ENCODE measurements at places on chromosomes 2 and 18.

DNA sequence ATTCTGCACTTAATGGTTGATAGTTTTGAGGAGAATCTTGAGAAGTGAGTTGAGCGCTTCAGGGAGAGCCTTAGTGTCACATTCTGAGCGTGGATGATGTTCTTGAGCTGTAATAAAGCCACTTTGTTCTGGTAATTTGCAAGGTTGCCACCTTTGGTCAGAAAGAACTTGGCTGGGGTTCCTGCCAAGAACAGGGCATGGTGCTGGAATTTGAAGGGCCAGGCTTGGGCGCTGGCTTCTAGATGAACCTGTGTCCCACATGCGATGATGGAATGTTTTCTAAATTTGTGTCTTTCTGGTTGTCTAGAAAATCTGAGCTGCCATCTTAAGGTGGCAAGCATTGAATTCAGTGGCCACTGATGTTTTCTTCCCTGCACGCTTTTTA, 124.1 kb upstream of the EML6 start:
- no peak for DNase-seq

DNA sequence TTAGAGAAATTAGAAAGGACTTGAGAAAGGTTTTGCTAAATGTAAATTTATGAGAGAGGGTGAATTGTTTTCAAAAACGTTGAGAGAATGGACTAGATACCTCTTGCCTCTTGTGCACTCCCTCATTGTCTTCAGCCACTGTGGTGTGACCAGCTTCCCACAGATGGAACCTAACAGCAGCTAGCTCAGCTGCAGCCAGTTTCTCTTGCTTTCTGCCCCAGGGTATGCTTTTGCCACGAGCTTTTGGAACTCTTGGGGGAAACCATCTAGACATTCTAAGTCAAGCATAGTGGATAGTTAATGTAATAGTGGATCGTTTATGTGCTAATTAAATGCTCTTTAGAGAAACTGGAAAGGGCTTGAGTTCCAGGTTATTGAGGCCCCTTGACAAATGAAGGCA, 288.2 kb downstream of the CTNNA2 start:
- no peak for DNase-seq

- DNase-seq, result no peak
Observed at GRCh38 chr2:50719837-50720696, 311.9 kb downstream of the NRXN1 start.

GRCh38 chr2:221570321-221570935, 1.7 kb downstream of the EPHA4 start:
- DNase-seq, result no peak

- DNase-seq, result no peak
Observed at GRCh38 chr2:168997794-168998193, 33.3 kb downstream of the ABCB11 start.

DNA sequence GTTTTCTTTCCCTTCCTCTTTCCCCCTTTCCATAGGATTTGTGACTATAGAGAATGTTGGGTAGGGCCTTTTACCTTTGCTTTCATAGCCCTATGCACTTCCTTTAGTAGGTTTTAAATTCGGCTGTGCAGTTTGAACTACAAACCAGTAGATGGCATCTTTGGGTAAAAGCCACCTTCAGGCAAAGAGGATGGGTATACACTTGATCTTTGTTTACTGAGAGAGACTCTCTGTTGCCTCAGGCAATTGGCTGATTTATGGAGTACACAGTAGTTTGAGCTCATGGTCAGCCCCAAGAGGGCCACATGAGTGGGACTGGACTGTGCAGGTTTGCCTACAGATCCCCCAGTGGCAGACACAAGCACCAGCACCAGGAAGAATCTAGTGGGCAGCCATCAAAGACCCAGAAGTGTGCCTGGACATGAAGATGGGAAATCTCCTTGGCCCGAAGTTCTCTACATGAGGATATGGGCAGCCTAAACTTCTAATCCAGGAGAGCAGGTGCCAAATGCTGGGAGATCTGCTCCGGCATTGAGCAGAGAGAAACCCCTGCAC, 1304.3 kb upstream of the DDX18 start:
- no peak for DNase-seq

DNA sequence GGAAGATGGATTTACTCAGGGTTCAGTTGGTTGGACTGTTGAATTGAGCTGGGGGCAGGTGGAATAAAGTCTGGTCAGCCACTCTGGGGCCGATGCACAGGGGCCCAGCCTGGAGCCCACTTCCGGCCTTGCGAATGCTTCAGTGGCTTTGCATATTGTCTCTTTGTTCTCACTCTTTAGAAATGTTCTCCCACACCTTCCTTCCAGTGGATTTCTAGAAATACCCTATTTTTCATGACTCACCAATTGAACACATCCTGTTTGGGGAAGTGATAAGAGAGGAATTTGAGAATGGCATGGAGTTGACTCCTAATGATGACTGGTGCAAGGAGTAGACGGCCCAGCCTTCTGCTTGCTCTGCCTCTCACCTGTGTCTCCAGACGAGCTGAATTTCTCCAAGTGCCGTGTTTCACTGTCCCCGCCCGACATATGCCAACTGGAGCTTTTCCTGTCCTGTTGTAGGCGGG, 28.1 kb downstream of the ASAP2 start:
- no peak for DNase-seq

GRCh38 chr2:189608795-189609422, 28.3 kb upstream of the SLC40A1 start:
- no peak for DNase-seq

DNA sequence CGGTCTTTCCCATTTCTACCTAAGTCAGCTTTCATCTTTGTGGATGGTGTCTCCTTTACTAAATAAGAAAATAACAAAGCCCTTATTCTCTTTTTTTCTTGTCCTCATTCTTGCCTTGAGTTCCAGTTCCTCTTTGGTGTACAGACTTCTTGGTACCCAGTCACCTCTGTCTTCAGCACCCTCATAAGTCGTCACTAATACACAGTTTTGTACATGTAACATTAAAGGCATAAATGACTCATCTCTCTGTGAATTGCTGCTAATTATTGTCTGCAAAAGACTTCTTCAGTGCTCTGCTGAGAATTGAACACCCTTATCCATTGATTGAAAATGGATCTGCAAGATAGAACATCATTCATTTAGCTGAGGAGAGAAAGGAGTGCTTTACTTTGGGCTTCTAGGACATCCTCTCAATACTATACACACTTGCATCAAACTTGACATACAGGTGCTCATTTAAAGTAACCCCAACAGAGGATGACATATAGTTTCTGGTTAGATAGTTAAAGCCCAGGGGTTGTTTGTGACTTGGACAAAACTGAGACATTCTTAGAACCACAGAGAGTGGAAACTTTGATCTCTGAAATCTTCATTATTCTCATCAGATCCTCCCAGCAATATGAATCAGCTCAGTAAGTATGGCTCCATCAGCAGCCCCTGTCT, 97.0 kb downstream of the XRCC5 start:
- no peak for DNase-seq

- no peak for DNase-seq
Observed at GRCh38 chr2:3638456-3638810, 19.6 kb upstream of the ALLC start.

GRCh38 chr18:45212181-45213039, 402.9 kb upstream of the SLC14A2 start:
- DNase-seq, result peak; percentile 53

GRCh38 chr2:187442378-187442777, 5.7 kb downstream of the CALCRL start:
- DNase-seq, result no peak

GRCh38 chr18:39698436-39698835, 2132.8 kb upstream of the CELF4 start:
- no peak for DNase-seq

DNA sequence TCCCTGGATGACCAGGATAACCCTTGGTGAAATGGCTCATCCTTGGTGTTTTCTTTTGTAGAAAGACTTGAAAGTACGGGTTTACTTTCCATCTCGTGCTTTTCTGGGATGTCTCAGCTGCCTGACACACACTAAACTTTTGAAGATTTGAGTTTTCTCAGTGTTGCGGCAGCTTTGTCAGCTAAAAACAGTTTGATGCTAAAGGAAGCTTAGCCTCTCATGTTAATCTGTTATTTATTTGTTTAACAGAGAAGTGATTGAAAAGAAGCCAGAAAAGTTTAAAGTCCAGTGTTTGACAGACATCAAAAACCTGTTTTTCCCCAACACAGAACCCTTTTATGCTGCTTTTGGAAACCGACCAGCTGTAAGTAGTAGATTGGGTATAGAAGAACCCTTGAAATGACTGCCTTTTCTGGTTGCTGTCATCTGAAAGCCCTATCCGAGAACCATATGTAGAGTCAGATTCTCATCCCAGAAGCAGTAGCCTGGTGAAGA, 72.8 kb downstream of the LPIN1 start:
- DNase-seq, result no peak

DNA sequence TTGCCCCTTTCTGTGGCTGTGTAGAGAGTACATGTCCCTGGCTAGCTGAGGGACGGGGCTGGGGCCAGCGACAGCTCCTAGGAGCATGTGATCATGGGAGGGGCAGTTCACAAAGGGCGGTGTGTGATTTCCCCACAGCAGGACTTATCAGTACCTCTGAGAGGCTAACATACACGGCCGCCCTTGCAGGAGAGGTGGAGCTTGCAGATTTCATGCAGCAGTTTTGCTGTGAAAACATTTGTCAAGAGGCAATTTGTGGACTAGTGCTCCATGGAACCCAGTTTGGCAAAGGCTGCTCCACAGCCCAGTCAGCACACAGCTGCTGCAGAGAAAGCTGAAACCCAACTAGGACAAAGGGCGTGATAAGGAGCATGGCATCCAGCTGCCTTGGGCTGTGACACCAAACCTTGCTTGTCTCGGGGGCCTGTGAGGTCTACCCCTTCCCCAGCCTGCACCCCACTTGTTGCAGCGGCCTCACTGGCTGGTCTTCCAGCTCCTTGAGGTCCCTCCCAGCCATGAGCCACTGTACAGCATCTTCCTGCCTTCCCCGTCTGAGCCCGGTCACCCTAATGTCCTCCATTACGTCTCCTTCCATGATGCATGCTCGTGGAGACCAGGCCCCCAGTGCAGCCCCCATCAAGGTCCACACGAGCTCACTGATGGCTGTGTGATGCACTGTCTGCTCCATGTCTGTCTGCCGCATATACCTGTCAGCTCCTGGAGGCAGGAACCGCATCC, 121.4 kb upstream of the HDAC4 start:
- DNase-seq, result no peak

DNA sequence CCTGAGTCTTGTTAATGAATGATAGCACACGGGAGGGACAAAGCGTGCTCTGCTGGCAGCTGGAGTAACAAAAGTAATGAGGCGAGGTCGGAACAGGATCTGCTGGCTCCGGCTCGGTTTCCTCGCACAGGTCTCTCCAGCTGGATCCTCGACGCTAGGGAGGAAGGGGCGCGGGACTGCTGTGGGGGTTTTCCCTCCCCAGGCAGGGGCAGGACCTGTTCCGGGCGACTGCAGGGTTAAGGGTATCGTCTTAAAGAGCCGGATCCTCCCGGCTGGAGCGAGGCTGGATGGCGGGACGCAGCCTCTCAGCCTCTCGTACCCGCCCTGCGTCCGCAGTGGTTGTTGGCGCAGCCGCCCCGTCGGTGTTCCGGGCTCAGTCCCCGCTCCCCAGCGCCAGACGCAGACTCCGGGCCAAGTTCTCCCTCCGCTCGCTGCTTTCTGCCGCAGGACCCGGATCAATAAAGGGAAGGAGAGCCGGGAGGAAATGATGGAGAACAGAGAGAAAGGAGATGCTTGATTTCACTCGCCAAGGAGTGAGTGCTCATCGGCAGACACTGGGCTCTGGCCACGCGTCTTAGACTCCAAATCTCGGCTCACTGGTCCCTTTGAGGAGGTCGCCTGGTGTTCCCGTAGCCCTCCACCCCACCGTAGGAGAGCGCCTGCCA, 1.1 kb upstream of the LIPG start:
- DNase-seq, result no peak

DNA sequence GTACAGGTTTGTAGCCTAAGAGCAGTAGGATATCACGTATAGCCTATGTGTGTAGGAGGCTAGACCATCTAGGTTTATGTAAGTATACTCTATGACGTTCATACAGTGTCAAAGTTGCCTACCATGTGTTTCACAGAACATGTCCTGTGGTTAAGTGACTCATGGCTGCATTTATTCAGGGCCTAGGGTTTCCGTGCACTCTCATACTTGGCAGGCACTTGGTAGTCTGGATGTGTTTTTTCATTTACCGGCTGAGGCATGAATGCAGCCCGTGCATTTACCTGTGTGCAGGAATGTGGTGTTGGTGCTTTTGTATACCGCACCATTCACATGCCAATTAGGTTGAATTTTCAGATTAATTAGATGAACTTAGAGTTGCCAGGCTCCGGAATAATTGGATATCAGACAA, 43.4 kb downstream of the MYL12B start:
- no peak for DNase-seq

DNA sequence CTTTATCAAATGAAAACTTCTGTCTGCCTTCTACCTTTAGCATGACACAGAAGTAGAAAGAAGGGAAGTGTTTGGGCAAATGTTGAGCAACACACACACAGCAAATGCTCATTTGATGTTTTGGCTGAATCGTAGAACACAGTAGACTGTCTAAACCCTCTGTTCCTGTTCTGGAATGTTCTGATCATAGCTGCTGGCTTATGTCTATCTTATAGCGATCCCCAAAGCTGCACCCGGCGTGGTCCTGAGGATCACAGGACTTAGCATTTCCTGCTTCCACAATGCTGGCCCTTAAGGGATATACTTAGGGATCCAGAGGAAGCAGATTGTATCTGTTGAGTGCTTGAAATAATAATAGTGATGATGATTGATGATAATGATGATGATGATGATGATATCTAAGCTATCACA, 15.2 kb downstream of the GNLY start:
- no peak for DNase-seq

- no peak for DNase-seq
Observed at GRCh38 chr2:50480507-50480906, 551.4 kb downstream of the NRXN1 start.

GRCh38 chr2:119864318-119864717, 104.6 kb downstream of the PTPN4 start:
- no peak for DNase-seq

- DNase-seq, result no peak
Observed at GRCh38 chr2:24163601-24164000, 11.3 kb upstream of the FAM228A start.

- no peak for DNase-seq
Observed at GRCh38 chr18:76461692-76462325, 33.2 kb downstream of the ZNF516 start.

DNA sequence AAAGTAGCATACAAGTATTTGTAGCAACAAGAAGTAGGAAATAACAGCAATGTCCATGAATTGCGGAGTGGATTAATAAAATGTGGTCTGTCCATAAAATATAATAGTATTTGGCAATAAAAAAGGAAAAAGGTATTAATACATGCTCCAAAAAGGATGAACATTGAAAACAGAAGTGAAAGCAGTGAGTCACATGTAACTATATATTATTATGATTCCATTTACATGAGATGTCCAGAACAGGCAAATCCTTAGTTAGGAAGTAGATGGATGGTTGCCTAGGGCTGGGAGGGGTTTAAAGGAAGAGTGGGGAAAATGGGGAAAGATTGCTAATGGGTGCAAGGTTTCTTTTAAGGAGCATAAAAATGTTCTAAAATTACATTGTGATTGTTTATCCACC, 44.5 kb downstream of the CCDC74A start:
- DNase-seq, result no peak

DNA sequence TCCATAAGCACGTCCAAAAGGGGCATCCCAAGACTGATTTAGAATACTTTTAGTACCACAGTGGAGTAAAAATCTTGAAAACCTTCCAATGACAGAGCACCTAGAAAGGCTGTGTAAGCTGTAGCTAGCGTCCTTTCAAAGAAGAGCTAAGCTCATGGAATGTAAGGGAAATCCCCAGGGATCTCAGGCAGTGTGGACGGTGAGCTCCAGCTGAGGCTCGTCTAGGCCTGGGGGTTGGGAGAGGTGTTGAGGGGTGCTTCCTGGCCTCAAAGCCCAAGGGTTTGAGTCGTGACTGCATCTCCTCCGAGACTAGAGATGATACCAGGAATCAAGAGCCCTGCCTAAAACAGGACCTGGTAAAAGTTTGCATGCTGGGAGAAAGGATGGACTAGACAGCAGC, 7.6 kb downstream of the CTIF start:
- no peak for DNase-seq
